Stimulated activated CD4-positive, alpha-beta T cell treated with anti-CD3 and anti-CD28 coated beads, Interleukin-4, amount 100 ng/mL, for 1 hour (primary cell): ENCODE measurements at places on chromosomes 7 and 10.
A peak's percentile ranks its signal among the peaks of the same experiment; 100 is the strongest.

GRCh38 chr7:108001764-108002725, 916 bp downstream of the LAMB1 start:
- DNase-seq: no peak

- no peak for DNase-seq
Observed at GRCh38 chr10:63593576-63593975, 72.4 kb downstream of the REEP3 start.

GRCh38 chr10:129544205-129545202, 77.5 kb downstream of the MGMT start:
- DNase-seq: no peak

- no peak for DNase-seq
Observed at GRCh38 chr7:99835189-99835588, 7.4 kb downstream of the CYP3A43 start.

GRCh38 chr7:70094831-70095230, 496.6 kb downstream of the AUTS2 start:
- DNase-seq: no peak

- DNase-seq: no peak
Observed at GRCh38 chr10:78405736-78406135, 372.1 kb downstream of the RPS24 start.

DNA sequence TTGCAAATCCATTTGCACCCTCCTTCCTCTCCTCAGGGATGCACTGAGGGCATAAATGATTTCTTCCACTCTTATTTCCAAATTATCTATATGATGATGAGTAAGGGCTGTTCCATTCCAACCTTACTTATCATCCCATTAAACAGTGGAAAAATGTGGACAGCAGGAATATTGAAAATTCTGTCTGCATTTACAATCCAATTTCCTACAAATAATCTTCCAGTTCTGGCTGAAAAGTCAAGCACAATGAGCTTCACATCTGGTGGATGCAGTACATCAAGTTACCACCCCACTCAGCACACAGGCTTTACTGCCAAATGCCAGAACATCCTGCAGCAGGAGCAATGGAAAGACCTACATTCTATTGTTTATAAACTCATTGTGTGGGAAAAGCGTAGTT, 345.0 kb upstream of the STEAP1 start:
- DNase-seq: no peak

DNA sequence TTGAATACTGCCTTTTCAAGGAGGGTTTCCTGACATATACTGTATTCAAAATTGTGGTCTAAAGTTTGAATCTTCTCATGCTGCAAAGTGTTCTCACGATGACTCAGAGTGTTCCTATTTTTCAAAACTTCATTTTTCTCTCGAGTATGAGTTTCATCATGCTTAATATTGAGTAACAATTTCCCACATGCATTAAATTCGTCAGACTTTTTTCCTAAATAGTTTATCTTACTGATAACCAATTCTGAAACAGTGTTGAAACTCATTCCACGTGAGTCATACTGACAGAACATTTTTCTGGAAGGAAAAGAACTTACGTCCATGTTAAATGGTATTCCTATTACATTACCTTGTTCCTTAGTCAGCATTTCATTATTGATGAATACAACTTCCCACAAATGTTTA, 44.1 kb downstream of the ZNF33B start:
- no peak for DNase-seq

DNA sequence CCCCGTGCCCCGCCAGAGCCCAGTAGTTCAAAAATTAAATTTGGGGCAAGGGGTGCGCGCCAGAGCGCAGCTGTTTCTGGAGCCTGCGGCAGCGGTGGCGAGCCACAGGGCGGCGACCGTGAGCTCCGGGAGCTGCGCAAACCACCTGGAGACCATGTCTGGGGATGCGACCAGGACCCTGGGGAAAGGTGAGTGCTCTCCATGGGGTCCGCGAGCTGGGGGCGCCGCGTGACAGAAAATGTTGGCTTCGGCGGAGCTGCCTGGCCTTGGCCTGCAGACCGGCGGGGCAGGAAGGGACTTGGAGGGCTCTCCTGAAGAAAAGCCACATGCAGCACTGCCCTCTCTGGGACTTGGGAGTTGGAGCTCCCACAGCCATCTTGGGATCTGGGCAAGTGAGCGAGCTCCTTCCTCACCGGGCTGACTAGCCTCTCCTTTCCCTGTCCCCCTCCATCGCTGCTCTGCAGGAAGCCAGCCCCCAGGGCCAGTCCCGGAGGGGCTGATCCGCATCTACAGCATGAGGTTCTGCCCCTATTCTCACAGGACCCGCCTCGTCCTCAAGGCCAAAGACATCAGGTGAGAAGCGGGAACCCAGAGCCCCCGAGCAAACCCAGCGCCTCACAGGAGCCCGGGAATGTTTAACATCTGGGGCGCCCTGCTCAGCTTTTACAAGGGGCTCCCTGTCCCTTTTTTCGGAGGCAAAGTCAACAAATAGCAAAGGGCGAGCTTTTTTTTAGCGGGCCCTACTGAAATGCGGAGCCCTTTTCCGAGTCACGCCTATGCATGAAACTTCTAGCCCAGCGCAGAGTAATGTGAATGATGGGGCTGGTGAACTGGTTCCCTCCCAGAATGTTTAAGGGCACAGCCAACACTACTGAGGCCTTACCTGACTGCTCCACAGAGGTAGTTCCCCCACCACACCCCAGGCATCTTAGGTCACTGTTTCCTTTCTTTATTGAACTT, 6.1 kb downstream of the GSTO2 start:
- DNase-seq: peak; percentile 61

DNA sequence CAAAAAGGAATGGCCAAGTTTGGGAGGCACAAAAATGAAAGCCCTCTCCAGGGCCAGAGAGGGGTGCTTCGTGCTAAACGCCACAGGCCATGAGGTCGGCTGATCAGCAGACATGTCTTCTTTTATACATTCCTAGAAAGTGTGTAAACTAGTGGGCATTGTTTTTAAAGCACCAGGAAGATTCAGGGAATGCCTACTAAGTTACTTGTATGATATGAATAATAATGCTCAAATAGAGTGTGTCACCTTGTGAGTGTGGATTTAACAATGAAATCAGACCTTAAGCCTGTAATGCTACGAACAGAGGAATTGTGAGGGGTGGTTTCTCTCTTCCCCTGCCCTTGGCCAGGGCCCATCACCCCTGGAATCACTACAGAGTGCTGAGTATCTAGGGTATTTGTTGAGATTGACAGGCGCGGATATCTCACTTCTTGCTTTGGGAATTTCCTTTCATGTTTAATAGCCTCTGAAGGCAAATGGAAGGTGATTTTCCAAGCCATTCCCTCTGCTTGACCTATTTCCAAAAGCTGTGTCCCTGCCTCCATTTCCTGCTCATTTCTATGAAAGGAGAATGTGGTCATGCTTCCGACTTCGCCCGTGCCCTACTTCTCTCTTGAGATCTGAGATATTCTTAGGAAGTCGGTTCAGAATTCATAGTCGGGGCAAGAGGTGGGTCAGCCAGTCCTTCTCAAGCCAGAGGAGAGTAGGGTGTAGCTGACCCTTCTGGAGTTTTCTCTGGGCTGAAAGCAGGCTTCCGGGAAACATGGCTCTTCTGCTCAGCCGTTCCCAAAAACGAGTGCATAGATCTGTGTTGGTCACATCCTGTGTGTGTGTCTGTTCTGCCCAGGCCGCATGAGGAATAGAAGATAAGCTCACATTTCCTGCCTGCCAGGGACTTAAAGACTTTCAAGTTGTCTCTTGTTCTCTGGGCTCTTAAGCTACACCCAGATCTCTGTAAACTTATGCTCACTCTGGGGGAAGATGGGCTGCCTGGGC, 167.8 kb upstream of the ITGB1 start:
- no peak for DNase-seq

GRCh38 chr10:59700709-59701108, 8.9 kb downstream of the SLC16A9 start:
- DNase-seq: no peak

DNA sequence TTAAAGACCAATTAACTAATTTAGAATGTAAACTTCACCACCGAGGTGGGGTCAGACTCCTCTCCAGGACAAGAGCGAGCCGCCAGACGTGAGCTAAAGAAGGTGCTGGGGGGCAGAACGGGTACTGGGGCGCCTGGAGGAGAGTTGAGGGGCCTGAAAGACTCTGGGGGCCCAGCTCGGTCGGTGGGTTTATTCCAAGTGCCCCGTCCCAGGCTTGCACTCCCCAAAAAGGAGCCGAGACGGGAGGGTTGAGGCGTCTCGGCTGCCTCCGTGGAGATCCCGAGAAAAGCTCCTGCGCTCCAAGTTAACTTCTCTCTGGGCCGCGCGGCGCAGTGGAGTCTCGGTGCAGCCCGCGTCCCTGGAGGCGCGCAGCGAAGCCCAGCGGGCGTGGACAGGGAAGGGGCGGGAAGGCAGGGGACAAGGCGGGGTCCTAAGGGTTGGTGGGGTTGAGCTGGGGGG, 553.3 kb downstream of the TFEC start:
- no peak for DNase-seq

GRCh38 chr7:28434510-28434909, 22.2 kb downstream of the CREB5 start:
- DNase-seq: no peak
